Activated CD4-positive, alpha-beta T cell treated with anti-CD3 and anti-CD28 coated beads for 36 hours (primary cell): ENCODE measurements at places on chromosomes 3 and 15.

DNA sequence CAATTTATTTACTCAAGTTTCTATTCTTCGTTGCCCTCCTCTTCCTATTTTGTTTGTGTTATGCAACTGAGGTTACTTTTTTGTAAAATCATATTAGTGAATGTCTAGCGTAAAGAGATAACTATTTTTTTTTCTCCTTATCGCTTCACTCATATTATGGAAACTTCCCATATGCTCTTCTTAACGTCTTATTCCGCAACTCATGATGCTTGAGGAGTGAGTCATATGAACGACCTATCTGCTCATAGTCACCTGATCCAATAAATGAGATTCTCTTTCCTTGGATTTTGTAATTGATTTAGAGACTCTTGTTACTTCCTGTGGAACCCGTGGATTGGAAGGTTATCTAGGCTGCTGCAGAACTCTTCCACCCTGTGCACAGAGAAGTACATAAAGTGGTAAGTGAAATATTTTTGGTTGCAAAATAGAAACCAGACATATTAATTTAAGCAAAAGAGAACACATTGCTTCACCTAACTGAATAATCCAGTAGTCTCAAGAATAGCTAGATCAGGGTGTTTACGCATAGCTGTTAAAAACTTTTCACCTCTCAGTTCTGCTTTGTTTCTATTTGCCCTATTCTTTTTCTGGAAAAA is 719.3 kb upstream of the SGO1 start:
- no peaks in the 10 kb centered on the region for H3K4me1 ChIP-seq
- H3K27ac ChIP-seq = no peak overlapping the region
- H3K27me3 ChIP-seq = no peaks in the 10 kb centered on the region
- H3K4me3 ChIP-seq = no peak overlapping the region
- H3K36me3 ChIP-seq = no peaks in the 10 kb centered on the region
- no peak for DNase-seq

DNA sequence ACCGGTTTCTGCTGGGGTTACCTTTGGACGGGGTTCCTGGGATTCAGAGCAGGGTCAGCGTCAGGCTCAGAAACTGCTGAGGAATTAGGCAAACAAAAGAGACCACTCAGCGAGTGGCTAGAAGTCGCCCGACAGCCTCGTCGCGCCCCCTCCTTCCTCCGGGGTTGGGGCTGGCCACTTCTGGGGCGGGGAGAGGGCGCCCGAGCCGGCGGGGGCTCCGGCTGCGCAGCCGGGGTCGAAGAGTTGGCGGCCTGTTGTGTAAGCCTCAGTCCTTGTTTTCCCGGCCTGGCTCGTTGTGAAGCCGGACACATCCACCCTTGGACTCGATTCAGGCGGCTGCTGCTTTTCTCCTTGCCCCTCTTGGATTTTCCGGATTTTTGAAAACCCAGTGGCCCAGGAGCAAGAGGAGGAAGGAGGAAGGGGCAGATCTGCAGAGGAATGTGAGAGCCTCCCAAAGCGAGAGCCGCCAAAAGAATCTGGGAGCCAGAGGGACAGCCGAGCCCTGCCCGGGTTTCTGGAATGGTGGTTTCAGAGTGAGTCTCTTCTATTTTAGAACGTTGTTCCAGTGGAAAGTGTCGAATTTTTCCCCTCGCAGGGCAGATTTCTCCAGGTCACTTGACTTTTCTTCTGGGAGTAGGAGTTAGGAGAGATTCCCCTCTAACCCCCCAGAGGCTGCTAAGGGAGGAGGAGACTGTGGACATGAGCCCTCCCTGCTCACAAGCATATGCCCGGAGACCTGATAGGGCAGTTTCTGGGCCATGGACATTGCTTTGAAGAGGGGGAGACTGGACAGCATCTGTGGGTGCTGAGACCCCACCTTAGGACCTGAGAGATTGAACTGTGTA is 666 bp downstream of the SNX33 start:
- peak; percentile 30 for DNase-seq
- peaks cover 20% of the 10 kb centered on the region for H3K4me1 ChIP-seq
- peak overlapping the region; percentile 76 for H3K4me3 ChIP-seq
- H3K36me3 ChIP-seq = no peaks in the 10 kb centered on the region

GRCh38 chr3:190076601-190077394 is 43.9 kb downstream of the P3H2 start:
- peaks cover 19% of the 10 kb centered on the region for H3K27me3 ChIP-seq
- no peak overlapping the region for H3K27ac ChIP-seq
- no peak overlapping the region for H3K4me3 ChIP-seq
- no peaks in the 10 kb centered on the region for H3K36me3 ChIP-seq
- no peaks in the 10 kb centered on the region for H3K4me1 ChIP-seq
- no peak for DNase-seq

DNA sequence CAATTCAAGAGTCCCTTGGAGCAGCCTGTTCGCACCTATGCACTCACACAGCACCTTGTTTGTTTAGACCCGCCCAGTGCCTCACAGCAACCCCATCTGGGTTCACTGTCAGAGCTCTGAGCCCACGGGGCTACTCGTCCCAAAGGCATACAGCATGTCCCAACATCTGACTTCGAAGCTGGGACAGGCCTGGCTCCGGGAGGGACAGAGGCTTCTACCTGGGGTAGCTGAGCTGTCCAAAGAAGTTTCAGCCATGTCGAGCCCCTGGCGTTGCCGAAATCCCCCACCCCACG is 28.6 kb upstream of the CYP11A1 start:
- H3K4me3 ChIP-seq = no peak overlapping the region
- peaks cover 92% of the 10 kb centered on the region for H3K4me1 ChIP-seq
- H3K27ac ChIP-seq = peak overlapping the region; percentile 98
- H3K27me3 ChIP-seq = no peaks in the 10 kb centered on the region
- no peaks in the 10 kb centered on the region for H3K36me3 ChIP-seq

- H3K36me3 ChIP-seq = peaks cover 6% of the 10 kb centered on the region
- no peak overlapping the region for H3K27ac ChIP-seq
- H3K4me3 ChIP-seq = no peak overlapping the region
- DNase-seq = no peak
- peaks cover 63% of the 10 kb centered on the region for H3K4me1 ChIP-seq
These were observed 14.1 kb upstream of the SHISA5 start for GRCh38 chr3:48518069-48518468.

DNA sequence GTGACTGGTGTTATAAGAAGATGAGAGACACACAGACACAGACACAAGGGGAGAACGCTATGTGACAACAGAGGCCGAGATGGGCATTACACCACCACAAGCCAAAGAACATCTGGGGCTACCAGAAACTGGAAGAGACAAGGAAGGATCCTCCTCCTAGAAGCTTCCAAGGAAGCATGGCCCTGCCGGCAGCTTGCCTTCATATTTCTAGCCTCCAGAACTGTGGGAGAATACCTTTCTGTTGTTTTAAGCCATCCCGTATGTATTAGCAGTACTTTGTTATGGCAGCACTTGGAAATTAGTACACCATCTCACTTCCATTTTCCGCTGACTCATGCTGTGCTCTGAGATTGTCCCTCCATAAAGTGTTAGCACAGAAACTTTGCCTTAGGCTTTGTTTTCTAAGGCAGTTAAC is 38.7 kb upstream of the CA12 start:
- H3K4me3 ChIP-seq = no peak overlapping the region
- no peak overlapping the region for H3K27ac ChIP-seq
- DNase-seq = no peak
- no peaks in the 10 kb centered on the region for H3K36me3 ChIP-seq
- no peaks in the 10 kb centered on the region for H3K27me3 ChIP-seq

DNA sequence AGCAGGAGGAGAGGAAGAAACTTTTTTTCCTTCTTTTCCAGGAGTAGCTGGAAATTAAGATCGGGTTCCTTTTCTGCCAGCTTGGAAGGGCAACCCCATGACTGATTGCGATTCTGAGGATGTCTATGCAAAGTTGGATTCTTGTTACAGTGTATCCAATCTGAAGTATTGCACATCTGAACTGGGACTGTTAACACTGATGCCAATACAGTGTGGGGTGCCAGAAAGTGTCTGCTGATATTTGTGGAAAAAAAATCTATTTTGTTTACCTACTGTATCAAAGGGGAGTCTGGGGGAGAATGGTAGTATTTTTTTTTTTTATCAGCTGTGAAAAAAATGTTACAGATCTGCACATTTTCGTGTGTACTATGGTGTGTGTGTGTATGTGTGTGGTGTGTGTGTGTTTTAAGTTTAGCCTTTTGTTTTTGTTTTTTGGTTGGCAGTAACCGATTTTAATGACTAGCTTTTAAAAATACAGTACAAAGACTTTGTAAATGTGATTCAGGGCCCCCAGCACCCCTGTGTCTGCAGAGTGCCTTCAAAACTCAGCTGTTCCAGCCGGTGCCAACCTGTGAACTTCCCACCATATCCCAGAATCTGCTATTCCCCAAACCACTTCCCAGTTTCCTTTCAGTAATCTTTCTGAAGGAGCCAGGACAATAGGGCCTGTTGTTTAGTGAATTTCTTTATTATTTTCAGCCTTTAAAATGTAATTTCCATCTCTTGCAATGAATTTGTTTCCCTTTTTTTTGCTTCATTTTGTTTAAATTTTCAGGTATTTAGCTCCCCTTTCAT is 1.9 kb downstream of the RAP2B start:
- H3K4me1 ChIP-seq = peaks cover 48% of the 10 kb centered on the region
- H3K27me3 ChIP-seq = no peaks in the 10 kb centered on the region
- peaks cover 17% of the 10 kb centered on the region for H3K36me3 ChIP-seq
- H3K4me3 ChIP-seq = peak overlapping the region; percentile 97
- DNase-seq = no peak

DNA sequence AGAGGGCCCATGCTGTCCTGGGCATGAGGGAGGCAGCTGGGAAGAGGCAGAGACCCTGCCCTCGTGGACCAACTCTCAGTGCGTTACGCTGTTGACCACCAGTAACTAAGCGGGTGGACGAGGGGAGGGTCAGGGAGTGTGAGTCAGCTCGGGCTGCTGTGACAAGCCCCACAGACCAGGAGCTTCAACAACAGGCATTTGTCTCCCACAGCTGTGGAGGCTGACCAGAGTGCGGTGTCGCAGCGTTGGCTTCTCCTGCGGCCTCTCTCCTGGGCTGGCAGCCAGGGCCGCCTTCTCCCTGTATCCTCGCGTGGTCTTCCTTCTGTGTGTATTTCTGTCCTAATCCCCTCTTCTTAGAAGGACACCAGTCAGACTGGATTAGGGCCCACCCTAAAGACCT is 13.0 kb downstream of the EFCC1 start:
- DNase-seq = no peak
- H3K27me3 ChIP-seq = no peaks in the 10 kb centered on the region
- H3K4me3 ChIP-seq = no peak overlapping the region
- peak overlapping the region; percentile 96 for H3K27ac ChIP-seq
- no peaks in the 10 kb centered on the region for H3K36me3 ChIP-seq
- peaks cover 36% of the 10 kb centered on the region for H3K4me1 ChIP-seq

DNA sequence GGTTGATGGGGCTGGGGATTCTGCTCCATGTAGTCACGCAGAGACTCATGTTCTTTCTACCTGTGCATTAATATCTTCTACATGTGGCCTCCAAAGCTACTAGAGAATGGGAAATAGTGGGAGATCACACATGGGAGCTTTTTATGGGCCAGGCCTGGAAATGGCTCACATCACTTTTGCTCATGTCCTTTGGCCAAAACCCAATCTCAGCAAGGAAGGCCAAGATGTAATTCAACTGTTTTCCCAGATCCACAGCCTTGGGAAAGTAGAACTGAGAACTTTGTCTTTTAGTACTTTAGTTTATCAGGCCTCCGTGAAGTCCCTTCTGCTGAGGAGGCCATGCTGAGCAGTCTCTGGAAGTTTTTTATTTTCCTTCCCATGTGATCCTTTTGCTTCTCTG is 73.2 kb upstream of the SLC4A7 start:
- no peaks in the 10 kb centered on the region for H3K36me3 ChIP-seq
- no peak overlapping the region for H3K4me3 ChIP-seq
- no peaks in the 10 kb centered on the region for H3K4me1 ChIP-seq

GRCh38 chr3:164450276-164450905 is 627.9 kb downstream of the SI start:
- H3K4me3 ChIP-seq = no peak overlapping the region
- no peaks in the 10 kb centered on the region for H3K36me3 ChIP-seq
- H3K27me3 ChIP-seq = no peaks in the 10 kb centered on the region

- DNase-seq = peak; percentile 75
- H3K36me3 ChIP-seq = no peaks in the 10 kb centered on the region
- H3K4me1 ChIP-seq = peaks cover 30% of the 10 kb centered on the region
- peaks cover 4% of the 10 kb centered on the region for H3K27me3 ChIP-seq
- no peak overlapping the region for H3K4me3 ChIP-seq
These were observed 2.8 kb downstream of the ADAMTS17 start for GRCh38 chr15:100338971-100339444.

GRCh38 chr3:8853081-8853480 is 83.7 kb upstream of the OXTR start:
- peaks cover 2% of the 10 kb centered on the region for H3K36me3 ChIP-seq
- H3K4me3 ChIP-seq = no peak overlapping the region
- DNase-seq = no peak
- H3K27me3 ChIP-seq = no peaks in the 10 kb centered on the region

- H3K4me3 ChIP-seq = no peak overlapping the region
- DNase-seq = no peak
- no peaks in the 10 kb centered on the region for H3K27me3 ChIP-seq
- H3K27ac ChIP-seq = no peak overlapping the region
These were observed 34.6 kb downstream of the MTHFS start for GRCh38 chr15:79862191-79862590.

GRCh38 chr15:76058714-76059319 is 968 bp upstream of the TMEM266 start:
- H3K27me3 ChIP-seq = peaks cover 43% of the 10 kb centered on the region
- H3K36me3 ChIP-seq = no peaks in the 10 kb centered on the region
- DNase-seq = peak; percentile 61

DNA sequence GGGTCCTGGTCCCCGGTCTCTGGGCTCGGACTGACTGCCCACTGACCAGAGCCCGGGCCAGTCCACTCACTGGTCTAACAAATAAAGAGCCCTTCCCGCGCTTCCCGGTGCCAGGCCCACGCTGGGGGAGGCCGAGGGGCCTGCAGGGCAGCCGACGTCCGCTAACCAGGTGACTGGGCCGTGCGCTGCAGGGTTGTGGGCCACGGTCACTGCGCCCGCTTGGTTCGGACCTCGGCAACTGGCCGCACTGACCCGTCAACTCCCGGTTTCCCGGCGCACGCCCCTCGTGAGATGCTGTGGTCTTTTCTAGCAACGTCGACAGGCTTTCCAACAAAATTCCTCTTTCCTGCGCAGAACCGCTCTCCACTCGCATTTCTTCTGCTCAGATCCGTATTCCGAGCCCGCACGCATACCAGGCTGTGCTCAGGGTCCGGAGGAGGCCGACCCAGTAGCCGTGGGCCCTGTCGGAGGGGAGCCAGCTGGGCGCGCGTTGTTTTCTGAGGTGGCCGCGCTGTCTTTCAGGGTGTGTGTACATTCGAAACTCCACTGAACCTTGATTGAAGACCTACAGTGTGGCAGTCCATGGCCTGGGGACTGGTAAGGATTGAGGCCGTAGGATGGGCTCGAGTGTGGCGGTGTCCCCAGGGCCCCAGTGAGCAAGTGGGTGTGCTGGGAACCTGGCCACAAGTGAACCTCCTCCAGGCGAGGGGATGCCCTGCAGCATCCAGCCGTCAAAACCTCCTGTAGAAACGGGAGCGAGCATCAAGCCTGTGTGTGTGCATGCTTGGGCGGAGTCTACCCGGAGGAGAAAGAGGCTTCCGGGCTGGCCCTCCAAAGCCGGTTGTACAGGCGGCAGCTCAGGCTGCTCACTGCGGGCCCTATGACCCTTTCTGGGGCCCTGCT is 875 bp upstream of the NT5DC2 start:
- no peak for DNase-seq
- peaks cover 22% of the 10 kb centered on the region for H3K36me3 ChIP-seq
- no peaks in the 10 kb centered on the region for H3K27me3 ChIP-seq
- H3K4me3 ChIP-seq = peak overlapping the region; percentile 72
- H3K4me1 ChIP-seq = peaks cover 39% of the 10 kb centered on the region
